ENCODE measurements at places on chromosomes 2 and 18.
A peak's percentile ranks its signal among the peaks of the same experiment; 100 is the strongest.

- peaks cover 8% of the 10 kb centered on the region for H3K36me3 ChIP-seq
- no peak overlapping the region for H3K27ac ChIP-seq
- DNase-seq = peak; percentile 74
- H3K27me3 ChIP-seq = no peaks in the 10 kb centered on the region
Observed at GRCh38 chr2:238256594-238257104, 16.8 kb upstream of the HES6 start.

DNA sequence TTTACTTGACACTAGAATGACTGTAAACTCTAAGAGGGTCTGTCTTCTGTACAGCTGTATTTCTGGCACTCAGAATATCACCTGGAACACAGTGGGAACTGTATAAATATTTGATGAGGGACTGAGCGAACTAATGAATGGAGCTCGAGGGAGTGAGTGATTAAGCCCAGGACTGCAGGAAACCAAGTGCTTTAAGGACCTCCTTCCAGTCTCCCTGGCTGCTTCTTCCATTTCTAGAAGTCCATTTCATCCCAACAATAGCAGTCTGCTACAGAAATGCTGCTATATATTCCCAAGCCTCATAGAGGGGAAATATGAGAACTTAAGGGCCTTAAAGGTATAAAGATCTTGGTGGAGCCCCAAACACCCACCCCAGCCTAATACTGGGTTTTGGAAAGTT, 2.8 kb upstream of the IL1RL2 start:
- no peak overlapping the region for H3K4me3 ChIP-seq
- DNase-seq = no peak
- H3K27ac ChIP-seq = no peak overlapping the region
- H3K36me3 ChIP-seq = no peaks in the 10 kb centered on the region
- no peaks in the 10 kb centered on the region for H3K4me1 ChIP-seq

DNA sequence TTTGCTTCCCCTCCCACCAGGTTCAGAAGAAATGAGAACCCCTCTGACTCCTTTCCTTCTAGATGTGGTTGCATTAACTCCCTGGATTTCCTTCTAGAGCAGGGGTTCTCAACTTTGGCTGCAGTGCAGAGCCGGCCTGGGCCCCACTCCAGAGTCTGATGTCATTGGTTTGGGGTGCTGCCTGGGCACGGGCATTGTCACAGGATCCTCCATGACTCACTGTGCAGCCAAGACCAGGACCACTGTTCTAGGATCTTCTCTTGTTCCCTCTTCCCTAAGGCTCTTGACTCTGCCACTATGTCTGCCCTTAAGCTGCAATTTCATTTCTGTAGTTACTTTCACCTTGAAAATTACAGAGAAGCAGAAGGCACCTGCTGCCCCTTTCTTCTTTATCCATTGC, 31.8 kb downstream of the TBC1D8 start:
- no peak overlapping the region for H3K4me3 ChIP-seq
- no peaks in the 10 kb centered on the region for H3K27me3 ChIP-seq
- H3K36me3 ChIP-seq = no peaks in the 10 kb centered on the region
- DNase-seq = peak; percentile 9

DNA sequence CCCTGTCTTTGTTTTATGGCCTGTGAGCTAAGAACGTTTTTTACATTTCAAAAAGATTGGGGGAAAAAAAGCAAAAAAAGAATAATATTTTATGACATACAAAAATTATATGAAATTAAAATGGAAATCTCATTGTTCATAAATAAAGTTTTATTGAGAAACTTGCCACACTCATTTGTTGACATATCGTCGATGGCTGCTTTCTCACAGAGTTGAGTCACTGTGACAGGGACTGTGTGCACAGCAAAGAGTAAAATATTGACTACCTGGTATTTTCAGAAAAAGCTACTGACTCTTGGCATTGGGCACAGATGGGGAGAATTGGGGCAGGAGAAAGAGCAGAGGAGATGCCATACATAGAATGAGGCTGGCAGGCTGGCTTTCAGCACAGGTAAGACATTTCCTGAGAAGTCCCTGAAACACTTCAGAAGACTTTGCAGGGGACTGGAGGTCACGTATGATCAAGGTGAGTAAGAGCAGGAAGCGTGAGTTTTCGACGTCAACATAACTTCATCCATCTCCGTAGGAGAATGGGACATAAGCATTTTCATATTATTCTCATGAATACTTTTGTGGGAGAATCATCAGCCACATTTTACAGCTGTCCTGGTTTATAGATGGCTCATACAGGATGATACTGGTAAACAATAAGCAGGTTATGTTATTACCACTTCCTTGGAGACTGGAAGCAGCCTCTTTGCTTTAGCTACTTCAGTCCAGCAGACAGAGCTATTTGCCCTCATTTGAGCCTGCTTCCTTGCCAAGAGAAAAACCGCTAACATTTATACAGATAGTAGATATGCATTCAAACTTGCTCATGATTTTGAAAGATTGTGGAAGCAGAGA, 32.5 kb upstream of the PUM2 start:
- no peak overlapping the region for H3K27ac ChIP-seq
- peak; percentile 55 for DNase-seq
- no peaks in the 10 kb centered on the region for H3K4me1 ChIP-seq
- no peaks in the 10 kb centered on the region for H3K36me3 ChIP-seq

DNA sequence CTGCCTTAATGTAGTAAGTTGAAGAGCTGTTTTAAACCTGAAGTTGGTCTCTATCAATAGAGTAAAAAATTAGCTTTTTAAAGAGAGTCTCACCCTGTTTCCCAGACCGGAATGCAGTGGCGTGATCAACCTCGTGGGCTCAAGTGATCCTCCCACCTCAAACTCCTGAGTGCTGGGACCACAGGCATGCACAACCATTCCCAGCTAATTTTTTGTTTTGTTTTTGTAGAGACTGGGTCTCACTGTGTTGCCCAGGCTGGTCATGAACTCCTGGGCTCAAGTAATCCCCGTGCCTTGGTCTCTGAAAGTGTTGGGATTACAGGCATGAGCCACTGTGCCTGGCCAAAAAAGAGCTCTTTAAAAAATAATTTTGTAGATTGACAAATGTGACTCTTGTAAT, 40.3 kb downstream of the CRIM1 start:
- H3K27me3 ChIP-seq = no peaks in the 10 kb centered on the region
- DNase-seq = no peak
- H3K4me1 ChIP-seq = peaks cover 13% of the 10 kb centered on the region
- H3K36me3 ChIP-seq = no peaks in the 10 kb centered on the region
- H3K27ac ChIP-seq = no peak overlapping the region
- H3K4me3 ChIP-seq = no peak overlapping the region

GRCh38 chr2:211045025-211045424, 488.6 kb downstream of the CPS1 start:
- H3K36me3 ChIP-seq = no peaks in the 10 kb centered on the region
- H3K27me3 ChIP-seq = no peaks in the 10 kb centered on the region
- H3K4me1 ChIP-seq = no peaks in the 10 kb centered on the region
- no peak overlapping the region for H3K4me3 ChIP-seq

GRCh38 chr2:72011791-72012190, 135.9 kb downstream of the CYP26B1 start:
- DNase-seq = no peak
- H3K4me1 ChIP-seq = no peaks in the 10 kb centered on the region
- H3K27ac ChIP-seq = no peak overlapping the region
- no peaks in the 10 kb centered on the region for H3K36me3 ChIP-seq
- H3K4me3 ChIP-seq = no peak overlapping the region
- no peaks in the 10 kb centered on the region for H3K27me3 ChIP-seq

- no peaks in the 10 kb centered on the region for H3K36me3 ChIP-seq
- H3K27ac ChIP-seq = no peak overlapping the region
- H3K4me3 ChIP-seq = no peak overlapping the region
Observed at GRCh38 chr2:187442378-187442777, 5.7 kb downstream of the CALCRL start.

GRCh38 chr2:182858671-182859070, 7.8 kb downstream of the FRZB start:
- no peaks in the 10 kb centered on the region for H3K27me3 ChIP-seq
- no peak overlapping the region for H3K4me3 ChIP-seq
- no peaks in the 10 kb centered on the region for H3K36me3 ChIP-seq
- peak; percentile 82 for DNase-seq
- H3K4me1 ChIP-seq = no peaks in the 10 kb centered on the region
- H3K27ac ChIP-seq = no peak overlapping the region

DNA sequence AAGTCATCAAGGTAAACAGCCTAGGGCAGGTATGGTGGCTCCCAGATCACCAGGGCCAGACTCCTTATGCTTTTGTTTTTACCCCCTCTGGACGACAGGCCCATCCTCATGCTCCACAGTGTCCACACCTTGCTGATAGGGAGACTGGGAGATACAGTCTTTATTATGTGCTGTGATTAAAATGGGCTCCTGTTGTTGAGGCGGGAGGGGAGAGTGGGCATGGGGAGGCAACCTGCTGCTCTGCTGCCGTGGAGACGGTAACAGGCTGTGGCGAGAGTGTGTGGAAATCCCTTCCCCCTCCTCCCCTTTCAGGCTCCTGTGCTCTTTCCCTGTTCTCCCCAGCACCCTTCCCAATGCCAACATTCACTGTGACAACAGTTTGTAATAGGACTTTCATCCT, 38.2 kb upstream of the PNO1 start:
- H3K27me3 ChIP-seq = no peaks in the 10 kb centered on the region
- no peaks in the 10 kb centered on the region for H3K4me1 ChIP-seq
- no peaks in the 10 kb centered on the region for H3K36me3 ChIP-seq

DNA sequence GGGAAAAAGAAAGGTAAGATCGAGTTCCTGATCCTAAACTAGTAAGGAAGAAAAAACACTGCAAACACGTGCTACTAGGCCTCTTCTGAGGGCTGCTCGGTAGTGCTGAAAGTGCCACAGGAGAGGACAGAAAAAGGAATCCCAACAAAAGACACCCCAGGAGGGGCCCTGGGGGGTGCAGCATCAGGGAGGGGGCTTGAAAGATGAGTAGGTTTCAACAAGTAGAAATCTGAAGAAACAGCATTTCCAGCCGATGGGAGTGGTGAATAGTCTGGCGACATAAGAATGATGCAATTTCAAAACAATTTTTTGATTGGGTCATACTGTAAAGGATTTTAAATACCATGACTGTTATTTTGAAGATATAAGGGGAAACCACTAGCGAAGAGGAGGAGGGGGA, 98.6 kb downstream of the NOL10 start:
- no peaks in the 10 kb centered on the region for H3K4me1 ChIP-seq
- no peak overlapping the region for H3K4me3 ChIP-seq
- H3K36me3 ChIP-seq = peaks cover 2% of the 10 kb centered on the region
- DNase-seq = peak; percentile 53
- H3K27me3 ChIP-seq = no peaks in the 10 kb centered on the region

- H3K27me3 ChIP-seq = no peaks in the 10 kb centered on the region
- no peak overlapping the region for H3K4me3 ChIP-seq
- DNase-seq = no peak
- no peak overlapping the region for H3K27ac ChIP-seq
- H3K36me3 ChIP-seq = peaks cover 22% of the 10 kb centered on the region
Observed at GRCh38 chr2:1670636-1671035, 73.7 kb downstream of the PXDN start.

GRCh38 chr2:226585130-226585561, 214.5 kb downstream of the IRS1 start:
- H3K27me3 ChIP-seq = no peaks in the 10 kb centered on the region
- no peaks in the 10 kb centered on the region for H3K36me3 ChIP-seq
- peaks cover 9% of the 10 kb centered on the region for H3K4me1 ChIP-seq
- no peak for DNase-seq
- no peak overlapping the region for H3K27ac ChIP-seq

GRCh38 chr2:135904341-135904989, 28.2 kb upstream of the MCM6 start:
- peak; percentile 39 for DNase-seq
- no peak overlapping the region for H3K27ac ChIP-seq
- H3K36me3 ChIP-seq = no peaks in the 10 kb centered on the region
- H3K4me3 ChIP-seq = no peak overlapping the region
- H3K4me1 ChIP-seq = no peaks in the 10 kb centered on the region

DNA sequence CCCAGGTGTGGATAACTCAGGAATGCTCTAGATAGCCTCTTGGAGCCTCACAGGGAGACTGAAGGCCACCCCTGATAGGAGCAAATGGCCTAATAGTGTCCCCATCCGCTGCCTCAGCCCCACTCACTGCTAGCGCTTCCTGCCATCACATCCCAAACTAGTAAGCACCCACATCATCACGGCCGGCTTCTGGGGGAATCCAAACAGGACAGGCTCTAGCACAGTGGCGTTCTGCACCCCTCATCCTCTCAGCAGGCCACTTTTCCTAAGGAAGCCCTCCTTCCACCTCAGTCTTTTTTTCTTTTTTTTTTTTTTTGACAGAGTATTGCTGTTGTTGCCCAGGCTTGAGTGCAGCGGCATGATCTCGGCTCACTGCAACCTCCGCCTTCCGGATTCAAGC, 6.3 kb upstream of the AMER3 start:
- no peaks in the 10 kb centered on the region for H3K27me3 ChIP-seq
- DNase-seq = no peak
- H3K27ac ChIP-seq = no peak overlapping the region

- DNase-seq = peak; percentile 85
- H3K36me3 ChIP-seq = no peaks in the 10 kb centered on the region
- no peak overlapping the region for H3K4me3 ChIP-seq
- no peak overlapping the region for H3K27ac ChIP-seq
- H3K4me1 ChIP-seq = peaks cover 4% of the 10 kb centered on the region
Observed at GRCh38 chr18:22322243-22322691, 95.4 kb downstream of the CTAGE1 start.

GRCh38 chr2:12716282-12717190, at the start of gene TRIB2:
TSS of gene TRIB2 (plus strand) at chr2:12716936. CDS start at chr2:12718308, 1,372 bp downstream.
- peak; percentile 92 for DNase-seq
- H3K4me1 ChIP-seq = peaks cover 9% of the 10 kb centered on the region
- peak within 1 kb of the TSS; percentile 73 for H3K4me3 ChIP-seq
- H3K36me3 ChIP-seq = no peaks in the 10 kb centered on the region
- H3K27me3 ChIP-seq = no peaks in the 10 kb centered on the region

DNA sequence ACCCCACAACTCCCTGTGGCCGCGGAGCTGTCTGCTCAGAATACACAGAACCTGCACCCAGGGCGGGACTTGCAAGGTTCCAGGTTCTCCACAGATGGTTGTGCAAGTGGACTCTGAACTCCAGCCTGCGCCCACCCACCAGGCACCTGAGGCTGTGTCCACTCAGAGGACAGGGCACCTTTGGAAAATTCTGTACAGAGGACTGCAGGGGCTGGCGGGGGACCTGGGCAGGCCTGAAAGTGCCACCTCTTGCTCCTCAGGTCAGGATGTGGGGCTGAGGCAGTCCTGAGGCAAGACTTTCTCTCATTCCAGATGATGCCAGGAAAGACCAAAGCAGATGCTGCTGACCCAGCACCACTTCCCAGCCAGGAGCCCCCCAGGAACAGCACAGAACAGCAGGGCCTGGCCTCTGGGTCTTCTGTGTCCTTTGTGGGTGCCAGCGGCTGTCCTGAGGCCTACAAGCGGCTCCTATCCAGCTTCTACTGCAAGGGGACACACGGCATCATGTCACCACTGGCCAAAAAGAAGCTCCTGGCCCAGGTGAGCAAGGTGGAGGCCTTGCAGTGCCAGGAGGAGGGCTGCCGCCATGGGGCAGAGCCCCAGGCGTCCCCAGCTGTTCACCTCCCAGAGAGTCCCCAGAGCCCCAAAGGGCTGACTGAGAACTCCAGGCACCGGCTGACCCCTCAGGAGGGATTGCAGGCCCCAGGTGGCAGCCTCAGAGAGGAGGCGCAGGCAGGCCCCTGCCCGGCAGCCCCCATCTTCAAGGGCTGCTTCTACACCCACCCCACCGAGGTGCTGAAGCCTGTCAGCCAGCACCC, 14.4 kb downstream of the ARID5A start:
- no peak overlapping the region for H3K27ac ChIP-seq
- no peak for DNase-seq
- peaks cover 4% of the 10 kb centered on the region for H3K36me3 ChIP-seq
- no peak overlapping the region for H3K4me3 ChIP-seq

Measured in fibroblast of lung (primary cell).